Thymus (tissue), 14 donors: ENCODE measurements at places on chromosomes 2 and 18. TPM values are rescaled to one million over a fixed set of nuclear protein-coding genes. Genes with fewer than 3 reads are reported as not detected.

The ATP8B1 gene
- 3.0 TPM for total RNA-seq

The TXNL4A gene
- 120 TPM for total RNA-seq

The CDCA7 gene
- total RNA-seq: 42.9 TPM

DNA sequence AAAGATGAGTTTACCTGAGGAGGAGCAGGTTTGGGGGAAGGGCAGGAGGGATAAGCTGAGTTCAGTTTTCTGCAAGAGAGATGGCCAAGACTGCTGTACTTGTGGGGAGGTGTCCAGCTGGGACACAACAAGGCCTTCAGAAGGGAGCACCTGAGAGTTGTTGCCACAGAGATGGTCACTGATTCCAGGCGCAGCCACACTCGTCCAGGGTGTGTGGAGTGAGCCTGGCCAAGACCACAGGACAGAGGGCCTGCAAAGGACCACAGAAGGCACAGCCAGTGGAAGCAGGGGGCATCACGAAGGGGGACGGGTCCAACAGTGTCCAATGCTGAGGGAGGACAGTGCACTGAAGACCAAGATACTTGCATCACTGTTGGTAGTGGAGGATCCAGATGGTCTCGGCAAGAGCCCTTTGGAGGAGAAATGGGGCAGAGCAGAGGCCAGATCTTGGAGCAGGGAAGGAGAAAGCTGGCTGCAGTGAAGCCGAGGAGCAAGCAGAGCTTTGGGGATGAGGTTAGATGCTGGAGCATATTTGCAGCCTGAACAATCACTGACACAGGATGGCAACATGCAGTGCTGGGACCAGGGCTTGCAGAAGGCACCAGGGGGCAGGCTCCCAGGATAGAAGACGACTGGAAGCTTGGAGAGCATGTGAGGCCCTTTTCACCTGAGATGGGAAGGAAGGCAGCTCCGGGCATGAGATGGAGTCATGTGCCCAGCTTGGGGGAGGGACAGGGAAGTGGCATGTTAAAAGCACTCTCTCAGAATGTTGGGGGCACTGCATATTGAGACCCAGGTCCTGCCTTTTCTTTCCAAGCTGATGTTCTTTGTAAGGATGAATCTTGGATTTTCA is 214.0 kb downstream of the CYP26B1 start:
- DNase-seq: no peak

GRCh38 chr18:50199921-50200320 is 5.0 kb upstream of the MYO5B start:
- no peak for DNase-seq

- no peak for DNase-seq
Measured at GRCh38 chr2:234606896-234607295, 110.0 kb upstream of the ARL4C start.
